ENCODE measurements at places on chromosomes 2 and 18. TPM values are rescaled to one million over a fixed set of nuclear protein-coding genes. Genes with fewer than 3 reads are reported as not detected.
A peak's percentile ranks its signal among the peaks of the same experiment; 100 is the strongest.

- DNase-seq, result no peak
Observed at GRCh38 chr2:91974401-91975129, 2896.7 kb upstream of the TEKT4 start.

DNA sequence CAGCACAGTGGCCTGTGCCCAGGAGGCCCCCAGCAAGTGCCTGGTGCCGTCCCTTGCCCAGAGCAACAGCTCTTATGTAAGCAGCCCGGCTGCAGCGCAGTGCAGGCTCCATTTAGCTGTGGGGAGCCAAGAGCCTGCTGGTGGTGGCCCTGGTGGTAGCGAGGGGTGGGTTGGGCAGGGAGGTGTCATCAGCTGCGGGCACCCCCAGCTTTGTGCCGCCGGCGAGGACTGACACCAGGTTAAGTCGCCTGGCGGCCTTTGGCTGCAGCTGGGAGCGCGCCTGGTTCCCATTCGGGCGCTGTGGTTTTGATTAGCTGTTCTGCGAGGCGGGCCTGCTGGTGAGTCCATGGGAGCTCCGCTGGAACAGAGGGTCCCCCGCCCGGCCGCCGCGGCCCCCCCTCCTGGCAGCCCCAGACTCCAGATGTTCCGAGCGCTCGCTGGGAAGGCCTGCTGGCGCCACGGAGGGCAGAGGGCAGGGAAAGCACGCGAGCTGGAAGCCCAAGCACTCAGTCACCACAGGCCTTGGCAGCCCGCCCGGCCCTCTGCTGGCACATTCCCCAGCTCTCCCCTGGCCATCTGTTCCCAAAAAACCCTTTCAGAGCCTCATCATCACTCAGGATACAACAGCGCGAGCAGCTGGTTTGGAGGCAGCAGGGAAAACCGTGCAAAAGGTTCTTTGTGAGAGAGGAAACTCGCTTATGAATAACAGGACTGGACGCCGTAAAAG, 18.4 kb downstream of the ATOH8 start:
- DNase-seq, result peak; percentile 100

Gene GKN2
- total RNA-seq, result not detected

DNA sequence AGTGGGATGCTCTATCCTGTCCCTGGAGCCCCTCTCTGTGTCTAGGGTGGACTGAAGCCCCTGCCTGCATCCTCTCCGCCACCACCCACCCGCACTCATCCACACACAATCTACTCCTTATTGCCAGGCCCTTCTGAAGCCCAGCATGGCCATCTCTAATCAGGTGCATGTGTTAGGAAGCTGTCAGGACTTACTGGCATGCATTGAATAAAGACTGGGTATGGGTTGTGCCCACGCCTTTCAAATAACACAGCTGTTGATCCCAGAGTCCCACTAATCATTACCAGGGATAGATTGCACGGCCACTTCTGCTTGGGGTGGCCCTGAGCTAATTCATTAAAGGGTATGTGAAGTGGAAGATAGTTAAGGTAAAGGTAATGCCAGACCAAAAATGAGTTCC, 88.4 kb downstream of the CABLES1 start:
- DNase-seq, result no peak

DNA sequence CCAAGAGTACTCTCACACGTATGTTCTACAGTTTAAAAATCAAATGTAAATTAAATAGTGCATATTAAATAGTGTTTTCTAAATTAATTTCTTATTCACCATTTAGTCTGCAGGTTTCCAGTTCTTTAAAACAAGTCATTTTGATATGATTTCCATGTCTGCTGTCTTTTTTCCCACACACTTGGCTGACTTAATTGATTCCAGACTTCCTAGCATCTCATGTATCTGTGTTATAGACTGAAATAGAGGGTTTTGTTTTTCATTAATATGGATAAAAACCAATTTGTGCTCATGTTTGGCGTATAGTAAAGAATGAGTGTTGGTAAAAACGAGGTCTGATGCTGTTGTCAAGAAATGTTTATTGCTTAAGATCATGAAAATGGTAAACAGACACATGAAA, 104.3 kb downstream of the SRBD1 start:
- DNase-seq, result no peak

DNA sequence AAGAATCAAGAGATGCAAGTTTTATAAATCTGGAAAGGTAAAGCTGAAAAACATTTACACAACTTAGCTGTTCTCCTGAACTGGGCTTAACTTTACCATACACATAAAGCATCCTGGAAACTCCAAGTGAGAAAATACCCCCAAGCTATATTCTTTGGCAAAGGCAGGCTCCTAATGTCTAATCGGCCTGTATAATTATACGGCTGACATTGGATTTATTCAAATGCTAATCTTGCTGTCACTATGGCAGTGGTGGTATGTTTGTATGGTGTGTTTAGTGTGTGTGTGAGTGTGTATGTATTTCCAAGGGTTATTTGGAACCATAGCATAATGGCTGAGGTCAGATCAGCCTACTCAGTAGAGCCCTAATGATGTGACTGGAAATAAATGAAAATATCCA, 1031.8 kb upstream of the ZEB2 start:
- DNase-seq, result no peak

- no peak for DNase-seq
Observed at GRCh38 chr2:154194909-154195643, 323.4 kb downstream of the GALNT13 start.

DNA sequence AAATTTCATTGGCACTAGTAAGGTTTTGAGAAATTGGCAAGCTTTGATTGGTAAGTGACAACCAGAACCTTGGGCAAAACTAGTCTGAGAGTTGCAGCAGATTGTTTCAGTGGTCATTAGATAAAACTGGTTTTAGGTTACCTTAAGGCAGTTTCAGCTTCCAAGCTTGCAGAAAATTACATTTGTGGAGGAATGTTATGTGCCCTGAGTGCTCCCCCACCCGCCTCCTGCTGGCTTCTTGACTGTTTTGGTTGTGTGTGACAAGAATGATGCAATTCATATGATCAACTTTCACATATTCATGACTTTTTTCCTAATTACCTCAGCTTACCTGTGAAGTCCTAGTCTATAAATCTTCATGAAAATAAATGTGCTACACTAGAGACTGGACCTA, 599.5 kb upstream of the ZNF804A start:
- no peak for DNase-seq

GRCh38 chr2:88188748-88189147, 18.6 kb downstream of the THNSL2 start:
- no peak for DNase-seq

Gene LYPD1
- total RNA-seq, result 0.51 TPM

GRCh38 chr2:12350821-12351220, 365.9 kb upstream of the TRIB2 start:
- no peak for DNase-seq

DNA sequence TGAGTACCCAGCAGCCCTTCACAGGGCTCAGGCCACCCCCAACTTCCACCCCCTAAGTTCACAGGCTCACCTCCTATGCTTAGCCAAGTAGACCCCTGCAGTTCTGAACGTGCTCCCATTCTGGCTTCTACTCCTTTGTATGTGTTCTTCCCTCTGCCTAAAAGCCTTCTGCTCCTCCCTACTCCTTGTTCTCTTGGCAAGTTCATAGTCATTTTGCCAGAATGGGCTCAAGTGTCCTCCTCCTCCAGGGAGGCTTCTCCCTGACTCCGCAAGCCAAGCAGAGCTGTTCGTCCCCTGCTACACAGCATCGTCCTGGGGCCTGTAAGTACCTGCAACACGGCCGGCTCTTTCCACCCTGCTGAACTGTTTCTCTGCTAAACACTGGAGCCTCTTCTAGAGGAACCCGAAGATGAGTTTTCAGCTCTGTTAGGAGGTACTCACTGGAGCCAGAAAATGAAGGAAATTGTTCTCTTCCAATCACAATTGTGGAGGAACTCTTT, 14.6 kb upstream of the CETN1 start:
- no peak for DNase-seq

GRCh38 chr2:28471214-28471613, 24.6 kb upstream of the PLB1 start:
- DNase-seq, result no peak

GRCh38 chr2:127208313-127208712, 11.8 kb downstream of the CYP27C1 start:
- no peak for DNase-seq

DNA sequence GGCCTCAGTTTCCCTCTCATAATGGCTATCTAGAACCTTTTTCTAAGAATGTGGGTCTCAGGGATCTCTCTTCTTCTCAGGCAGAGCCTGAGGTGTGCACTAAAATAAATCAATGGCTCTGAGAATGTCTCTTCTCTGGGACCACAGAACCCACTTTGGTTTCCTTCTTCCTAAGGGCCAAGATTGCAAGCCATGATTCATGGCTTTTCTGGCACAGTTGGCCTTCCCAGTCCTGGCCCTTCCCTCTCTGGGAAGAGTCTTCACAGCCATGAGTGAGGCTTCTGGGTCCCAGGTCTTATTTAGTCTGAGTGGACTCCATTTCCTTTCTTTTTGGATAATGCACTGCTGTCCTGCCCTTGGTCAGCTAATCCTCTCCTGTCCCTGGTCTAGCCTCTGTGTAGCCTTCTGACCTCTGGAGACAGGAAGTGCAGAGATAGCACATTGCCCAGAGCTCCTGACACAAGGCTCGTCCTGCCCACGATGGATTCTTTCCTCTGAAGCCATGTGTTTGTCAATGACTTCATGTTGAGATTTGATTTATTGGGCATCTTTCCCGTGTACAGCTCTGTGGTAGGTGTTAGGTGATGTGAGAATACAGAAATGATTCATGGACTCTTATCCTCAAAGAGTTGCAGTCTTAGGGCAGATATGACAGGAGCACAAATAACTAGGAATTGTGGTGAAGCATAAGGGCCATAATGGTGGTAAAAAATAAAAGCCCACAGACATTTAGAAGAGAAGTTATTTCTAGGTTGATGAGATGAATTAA, 245.0 kb downstream of the CLIP4 start:
- DNase-seq, result no peak

Gene DAPL1
- total RNA-seq, result not detected

Gene AOX1
- 2.4 TPM for total RNA-seq

GRCh38 chr2:126790987-126791780, 107.5 kb upstream of the TEX51 start:
- DNase-seq, result no peak

DNA sequence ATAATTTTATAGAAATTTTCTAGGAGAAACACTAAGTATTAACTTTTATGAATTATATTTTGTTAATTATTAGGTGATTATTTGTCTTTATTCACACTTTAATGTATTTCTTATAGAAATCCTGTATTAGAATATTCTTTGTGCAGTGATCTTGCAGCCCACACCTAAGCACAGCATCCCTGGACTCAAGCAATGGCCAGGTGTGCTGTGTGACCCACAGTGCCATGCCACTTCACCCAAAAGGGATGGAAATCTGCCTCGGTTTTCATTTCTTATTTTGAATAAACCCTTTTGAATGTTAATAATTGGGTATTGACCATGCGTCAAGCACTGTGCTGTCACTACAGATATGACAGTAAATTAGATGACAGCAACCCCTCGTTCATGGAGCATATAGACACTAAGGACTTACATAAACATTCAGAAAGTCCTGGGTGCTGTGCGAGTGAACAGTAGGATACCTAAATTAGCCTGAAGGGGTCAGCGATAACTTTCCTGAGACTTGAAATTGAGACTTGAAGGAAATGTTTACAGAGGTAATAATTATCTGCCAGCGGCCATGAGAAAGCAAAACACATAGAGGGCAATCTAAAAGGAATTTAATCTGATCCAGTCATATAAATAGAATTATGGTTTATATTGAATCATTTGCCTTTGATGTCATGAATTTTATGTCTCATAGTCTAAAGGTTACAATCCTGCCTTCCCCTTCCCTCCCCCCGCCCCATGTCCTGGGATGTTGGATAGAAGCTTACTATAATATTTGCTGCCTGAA, 52.7 kb upstream of the CALCRL start:
- peak; percentile 50 for DNase-seq

Gene LDAH
- total RNA-seq, result 33.7 TPM

- peak; percentile 66 for DNase-seq
Observed at GRCh38 chr2:216596236-216596979, 36.8 kb upstream of the IGFBP2 start.

Gene TMEM247
- total RNA-seq, result not detected

Measured in dermis blood vessel endothelial cell (primary cell).